ENCODE measurements at places on chromosomes 6 and 20. TPM values are rescaled to one million over a fixed set of nuclear protein-coding genes. Genes with fewer than 3 reads are reported as not detected.
A peak's percentile ranks its signal among the peaks of the same experiment; 100 is the strongest.

DNA sequence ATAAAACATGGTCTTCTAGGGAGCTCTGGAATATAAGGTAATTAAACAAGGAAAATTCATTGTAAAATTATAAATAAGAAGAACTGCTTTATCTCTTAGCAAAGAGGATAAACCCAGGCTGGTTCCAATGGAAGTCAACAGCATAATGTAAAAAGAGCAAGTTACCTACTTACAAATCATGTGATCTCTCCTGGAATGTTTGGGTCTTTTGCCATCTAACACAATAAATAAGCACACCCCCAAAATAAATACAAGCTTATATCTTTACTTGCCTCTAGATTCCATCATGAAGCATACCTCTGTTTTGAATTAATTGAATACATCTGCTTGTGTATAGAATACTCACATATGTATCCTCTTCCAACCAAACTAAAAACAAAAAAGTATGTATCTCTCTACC, 2.5 kb upstream of the PHACTR1 start:
- H3K4me1 ChIP-seq: no peaks in the 10 kb centered on the region
- DNase-seq: no peak
- peaks cover 3% of the 10 kb centered on the region for H3K27me3 ChIP-seq
- no peak overlapping the region for H3K27ac ChIP-seq
- no peak overlapping the region for H3K4me3 ChIP-seq

DNA sequence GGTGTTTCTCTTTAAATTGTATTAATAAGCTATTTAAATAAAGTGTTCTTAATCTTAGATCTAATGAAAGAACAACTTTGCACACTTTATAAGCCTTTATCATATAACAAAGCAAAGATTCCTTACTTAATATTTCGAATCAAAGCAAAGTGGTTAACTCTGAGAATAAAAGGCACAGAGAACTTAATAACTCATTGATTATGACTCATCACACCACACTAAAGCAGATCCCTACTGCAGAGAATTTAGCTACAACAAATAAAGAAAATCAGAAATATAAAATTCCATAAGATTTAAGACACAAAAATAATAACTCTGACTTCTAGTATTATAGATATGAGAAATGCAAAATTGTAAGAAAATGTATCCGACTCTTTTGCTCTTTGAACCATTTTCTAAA, 135.6 kb upstream of the RUNX2 start:
- H3K27me3 ChIP-seq: no peaks in the 10 kb centered on the region
- H3K36me3 ChIP-seq: no peaks in the 10 kb centered on the region
- peaks cover 16% of the 10 kb centered on the region for H3K4me1 ChIP-seq

The HDGFL1 gene
- total RNA-seq: not detected

DNA sequence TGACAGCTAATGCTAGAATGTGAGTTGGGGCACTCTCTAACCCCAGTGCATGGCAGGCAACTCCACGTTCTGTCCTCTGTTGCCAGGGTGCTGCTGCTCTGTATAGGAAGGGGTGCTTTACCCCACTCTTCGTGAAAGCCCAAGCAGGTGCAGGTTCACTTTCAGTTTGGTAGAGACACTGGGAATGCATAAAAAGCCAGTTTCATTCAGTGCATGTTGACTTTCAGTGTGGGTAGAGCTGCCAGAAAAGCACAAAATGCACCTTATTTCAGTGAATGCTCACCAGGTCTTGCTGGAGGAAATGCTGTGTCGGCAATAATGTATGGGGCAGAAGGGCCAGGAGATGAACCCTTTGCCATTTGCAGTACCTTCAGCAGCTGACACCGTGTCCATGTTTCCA, 62.1 kb upstream of the ADGRB3 start:
- no peak overlapping the region for H3K4me3 ChIP-seq
- H3K4me1 ChIP-seq: no peaks in the 10 kb centered on the region
- H3K36me3 ChIP-seq: no peaks in the 10 kb centered on the region
- H3K27me3 ChIP-seq: no peaks in the 10 kb centered on the region
- DNase-seq: no peak

DNA sequence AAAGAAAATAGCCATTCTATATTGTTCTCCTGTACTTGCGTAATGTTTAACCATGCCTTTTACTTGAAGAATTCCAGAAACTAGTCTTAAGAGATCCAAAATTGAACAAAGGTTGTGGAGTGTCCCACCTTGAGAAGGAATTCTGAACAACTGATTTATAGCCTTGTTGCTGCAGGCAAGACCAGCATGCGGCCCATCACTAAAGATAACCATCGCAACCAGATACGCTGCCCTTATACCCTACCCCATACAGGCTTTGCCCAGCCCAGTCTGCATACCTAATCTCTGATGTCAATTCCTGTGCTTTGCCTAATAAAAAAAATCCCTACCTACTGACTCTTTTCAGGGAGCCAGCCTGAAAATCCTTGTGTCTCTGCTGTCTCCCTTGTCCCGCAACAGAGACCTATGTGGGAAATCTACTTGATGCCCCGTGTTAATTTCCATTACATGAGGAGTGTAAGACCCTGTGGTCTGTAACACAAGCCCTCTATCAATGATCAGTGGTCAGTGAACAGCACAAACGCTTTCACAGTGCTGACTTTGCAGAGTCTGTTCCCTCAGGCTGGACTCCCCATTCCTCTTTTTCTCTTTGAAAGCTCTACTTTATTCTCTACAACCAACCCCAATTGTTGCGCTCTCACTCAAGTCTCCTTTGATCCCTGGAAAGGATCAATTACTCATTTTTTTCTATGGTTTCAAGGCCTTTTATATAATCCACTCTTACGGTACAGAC, 125.7 kb upstream of the BTBD3 start:
- no peak for DNase-seq
- no peaks in the 10 kb centered on the region for H3K27me3 ChIP-seq

GRCh38 chr6:36544228-36544627, 3.1 kb downstream of the STK38 start:
- peaks cover 30% of the 10 kb centered on the region for H3K36me3 ChIP-seq
- peak overlapping the region; percentile 83 for H3K27ac ChIP-seq
- H3K4me1 ChIP-seq: peaks cover 60% of the 10 kb centered on the region

The ADGB gene
- total RNA-seq: not detected

The NOTCH4 gene
- total RNA-seq: 0.51 TPM

GRCh38 chr6:102075539-102075938, 682.0 kb downstream of the GRIK2 start:
- H3K4me3 ChIP-seq: no peak overlapping the region
- H3K4me1 ChIP-seq: no peaks in the 10 kb centered on the region
- DNase-seq: no peak
- no peaks in the 10 kb centered on the region for H3K27me3 ChIP-seq

The AGER gene
- 23.5 TPM for total RNA-seq

The ATXN1 gene
- 34.1 TPM for total RNA-seq

The BMP7 gene
- not detected for total RNA-seq

GRCh38 chr20:1397710-1398109, 4.9 kb upstream of the FKBP1A start:
- H3K4me1 ChIP-seq: peaks cover 22% of the 10 kb centered on the region
- H3K4me3 ChIP-seq: no peak overlapping the region
- H3K27ac ChIP-seq: no peak overlapping the region
- H3K36me3 ChIP-seq: no peaks in the 10 kb centered on the region

DNA sequence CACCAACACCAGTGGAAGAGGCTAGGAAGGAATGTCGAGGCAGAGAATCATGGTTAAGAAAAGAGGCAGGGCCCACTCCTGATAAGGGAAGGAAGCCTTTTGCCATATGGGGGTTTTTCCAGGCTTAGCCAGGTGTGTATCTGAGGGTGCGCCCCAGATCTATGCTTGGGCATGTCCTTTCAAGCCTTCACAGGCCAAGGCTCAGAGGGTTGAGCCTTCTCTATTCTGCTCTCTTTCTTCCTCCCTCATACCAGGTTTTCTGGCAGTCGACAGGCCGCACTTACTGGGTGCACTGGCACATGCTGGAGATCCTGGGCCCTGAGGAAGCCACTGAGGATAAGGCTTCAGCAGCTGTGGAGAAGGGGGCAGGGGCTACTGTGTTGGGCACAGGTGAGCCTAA, 4.7 kb downstream of the CUL9 start:
- peaks cover 45% of the 10 kb centered on the region for H3K4me1 ChIP-seq
- H3K36me3 ChIP-seq: peaks cover 13% of the 10 kb centered on the region
- DNase-seq: no peak
- no peaks in the 10 kb centered on the region for H3K27me3 ChIP-seq
- no peak overlapping the region for H3K27ac ChIP-seq
- no peak overlapping the region for H3K4me3 ChIP-seq

DNA sequence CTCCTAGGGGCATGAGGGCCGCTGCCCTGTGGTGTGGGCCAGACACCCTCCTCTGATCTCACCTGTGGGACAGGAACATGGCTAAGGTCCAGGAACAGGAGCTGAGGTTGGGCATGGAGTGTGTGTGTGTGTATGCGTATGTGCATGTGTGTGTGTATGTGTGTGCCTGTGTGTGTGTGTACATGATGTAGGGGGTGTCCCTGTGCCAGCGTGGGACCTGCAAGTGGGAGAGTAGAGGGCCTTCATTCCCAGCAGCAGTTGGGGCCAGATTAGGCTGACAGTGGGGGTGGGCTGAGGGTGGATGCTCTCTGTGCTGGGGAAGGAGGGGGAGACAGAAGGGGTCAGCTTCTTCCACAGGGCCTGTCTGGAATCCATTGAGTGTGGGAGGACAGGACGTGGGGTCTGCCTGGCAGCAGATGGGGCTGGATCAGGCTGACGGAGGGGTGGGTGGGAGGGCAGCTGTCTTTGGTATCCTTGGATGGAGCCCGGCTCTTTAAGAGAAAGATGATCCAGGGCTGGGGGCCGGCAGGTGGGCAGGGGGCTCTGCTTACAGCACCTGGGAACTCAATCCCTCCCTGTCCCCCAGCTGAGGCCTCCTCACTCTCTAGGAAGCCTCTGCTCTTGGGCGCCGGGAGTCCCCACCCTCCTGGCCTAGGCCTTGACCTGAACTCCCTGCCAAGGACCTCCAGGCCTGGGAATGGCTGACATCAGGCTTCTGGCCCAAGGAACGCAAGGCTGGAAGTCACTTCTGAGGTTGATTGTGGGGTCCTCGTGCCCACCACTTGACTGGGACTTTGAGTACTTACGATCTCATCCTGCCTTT, 44.0 kb downstream of the SPDEF start:
- H3K4me1 ChIP-seq: no peaks in the 10 kb centered on the region
- peaks cover 2% of the 10 kb centered on the region for H3K27me3 ChIP-seq
- DNase-seq: no peak
- no peaks in the 10 kb centered on the region for H3K36me3 ChIP-seq

DNA sequence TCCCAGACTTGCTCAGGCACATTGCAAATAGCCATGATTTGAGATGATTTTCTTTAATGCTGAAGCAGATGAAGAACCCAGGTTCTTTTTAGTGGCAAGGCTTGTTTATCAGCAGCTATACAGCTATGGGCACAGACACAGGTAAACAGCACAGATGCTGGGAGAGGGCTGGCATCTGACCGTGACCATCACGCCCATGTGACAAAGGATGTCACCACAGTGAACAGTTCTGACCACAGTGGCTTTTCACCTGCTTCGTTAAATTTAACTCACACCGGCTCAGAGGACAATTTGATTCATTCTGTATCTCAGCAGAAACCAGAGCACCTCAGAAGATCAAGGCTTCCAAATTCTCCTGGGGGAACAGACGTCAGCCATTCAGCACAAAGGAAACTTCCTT, 142.6 kb downstream of the CDH26 start:
- no peak overlapping the region for H3K4me3 ChIP-seq
- H3K27me3 ChIP-seq: no peaks in the 10 kb centered on the region
- no peak overlapping the region for H3K27ac ChIP-seq

DNA sequence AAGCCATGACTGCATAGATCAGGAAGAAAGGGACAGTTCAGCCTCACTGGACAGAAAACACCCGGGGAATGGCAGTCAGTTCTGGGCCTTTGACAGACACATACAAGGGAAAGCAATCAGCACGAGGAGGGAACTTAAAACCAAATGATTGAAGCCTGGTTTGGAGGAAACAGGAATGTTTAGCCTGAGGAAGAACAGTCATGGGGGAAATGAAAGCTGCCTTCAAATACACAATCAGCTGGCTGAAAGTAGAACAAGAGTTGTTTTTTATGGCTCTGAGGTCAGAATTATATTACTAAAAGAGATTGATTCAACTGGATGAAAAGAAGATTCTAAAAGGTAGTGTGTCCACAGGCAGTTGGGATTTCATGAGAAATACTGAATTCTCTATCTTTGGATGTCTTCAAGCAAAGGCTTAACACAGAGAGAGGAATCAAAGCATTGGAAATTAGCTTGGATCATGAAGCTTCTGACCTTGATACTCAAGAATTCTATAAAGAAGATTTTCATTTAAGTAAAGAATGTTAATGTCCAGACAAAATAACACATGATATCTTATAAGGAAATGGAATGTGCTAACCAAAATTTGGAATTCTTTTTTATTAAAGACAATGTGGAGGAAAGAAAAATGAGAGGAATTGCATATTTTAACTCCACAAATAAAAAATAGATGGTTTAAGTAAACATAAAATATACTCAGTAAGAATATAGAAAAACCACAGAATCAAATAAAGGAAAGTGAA, 216.6 kb downstream of the IBTK start:
- no peaks in the 10 kb centered on the region for H3K4me1 ChIP-seq
- peaks cover 2% of the 10 kb centered on the region for H3K27me3 ChIP-seq
- no peak overlapping the region for H3K4me3 ChIP-seq
- H3K27ac ChIP-seq: no peak overlapping the region
- H3K36me3 ChIP-seq: no peaks in the 10 kb centered on the region

DNA sequence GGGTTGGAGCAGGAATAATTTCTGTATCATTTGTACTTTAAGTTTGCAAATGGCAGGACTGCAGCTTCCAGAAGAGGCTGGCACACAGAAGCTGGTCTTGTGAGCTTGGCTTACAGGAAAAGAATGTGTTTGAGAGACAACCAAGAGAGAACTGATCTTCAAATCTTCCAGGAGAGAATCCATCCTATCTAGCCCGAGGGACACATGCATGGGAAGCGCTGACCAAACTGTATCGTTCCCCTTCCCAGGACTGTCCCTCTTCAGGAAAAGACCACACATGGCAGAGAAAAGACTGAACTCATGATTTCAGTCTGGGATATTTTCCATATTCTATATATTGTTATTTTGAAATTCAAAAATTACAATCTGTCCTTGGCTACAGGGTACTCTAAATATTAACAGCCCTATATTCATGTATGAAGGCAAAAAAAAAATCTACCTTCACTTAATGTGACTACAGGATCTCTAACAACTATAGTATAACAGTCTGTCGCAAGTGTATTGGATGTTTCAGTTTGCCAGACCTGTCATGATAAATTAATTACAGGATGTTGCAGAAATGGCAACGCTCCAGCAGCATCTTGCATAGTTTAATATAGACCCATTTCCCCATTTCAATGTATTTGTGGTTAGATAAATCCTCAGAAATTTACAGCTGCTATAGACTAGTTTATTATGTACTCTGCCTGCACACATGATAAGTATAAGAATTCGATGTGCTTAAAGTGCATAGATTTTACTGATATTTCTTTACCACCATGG, 99.4 kb downstream of the MYB start:
- no peak overlapping the region for H3K4me3 ChIP-seq
- H3K4me1 ChIP-seq: no peaks in the 10 kb centered on the region
- H3K27ac ChIP-seq: no peak overlapping the region
- H3K27me3 ChIP-seq: peaks cover under 1% of the 10 kb centered on the region
- H3K36me3 ChIP-seq: peaks cover 2% of the 10 kb centered on the region
